Stimulated activated CD4-positive, alpha-beta T cell treated with anti-CD3 and anti-CD28 coated beads, Interleukin-2, amount 100 ng/mL, for 4 hours (primary cell): ENCODE measurements at places on chromosomes 7 and 10.

GRCh38 chr10:31274310-31274709, 44.7 kb upstream of the ZEB1 start:
- no peak for DNase-seq

DNA sequence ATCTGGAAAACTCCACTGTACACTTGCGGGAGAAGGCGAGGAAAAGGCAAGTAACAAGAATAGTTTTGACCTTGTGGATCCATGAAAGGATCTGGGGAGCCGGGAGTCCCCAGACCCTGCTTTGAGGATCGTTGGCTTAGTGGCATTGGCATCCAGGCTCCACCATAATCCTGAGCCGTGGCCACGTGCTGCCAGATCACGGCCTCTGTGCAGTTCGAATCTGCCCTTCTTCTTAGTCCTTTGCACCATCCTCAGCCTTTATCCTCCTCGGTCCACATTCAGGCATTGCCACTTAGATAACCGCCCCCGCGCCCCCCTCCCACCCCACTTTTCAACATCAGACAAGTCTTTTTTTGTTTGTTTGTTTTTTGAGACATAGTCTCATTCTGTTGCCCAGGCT, 201.4 kb downstream of the CUX1 start:
- DNase-seq = no peak

DNA sequence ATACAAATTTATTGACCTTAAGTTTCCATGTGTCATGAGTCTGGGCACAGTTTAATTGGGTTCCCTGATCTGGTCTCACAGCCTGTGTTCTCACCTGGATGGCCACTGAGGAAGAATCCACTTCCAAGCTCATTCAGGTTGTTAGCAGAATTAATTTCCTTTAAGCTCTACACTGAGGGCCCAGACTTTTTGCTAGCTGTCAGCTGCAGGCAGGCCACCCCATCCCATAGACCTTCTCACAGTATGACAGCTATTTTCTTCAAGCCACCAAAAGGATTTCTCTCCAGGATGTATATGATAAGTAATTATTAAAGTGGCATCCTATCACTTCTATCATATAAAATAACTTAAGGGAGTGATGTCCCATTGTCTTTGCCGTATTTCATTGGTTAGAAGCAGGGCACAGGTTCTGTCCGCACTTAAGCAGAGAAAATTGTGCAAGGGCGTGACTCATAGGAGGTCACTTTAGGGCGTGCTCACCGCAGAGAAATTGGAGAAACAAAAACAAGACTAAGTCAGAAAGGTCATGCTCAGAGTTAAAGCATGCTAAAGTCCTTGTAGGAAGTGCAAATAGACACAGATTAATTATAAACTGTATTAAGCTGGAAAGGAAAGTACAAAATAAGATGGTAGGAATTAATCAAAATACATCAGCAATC, 109.9 kb downstream of the AHR start:
- DNase-seq = no peak

DNA sequence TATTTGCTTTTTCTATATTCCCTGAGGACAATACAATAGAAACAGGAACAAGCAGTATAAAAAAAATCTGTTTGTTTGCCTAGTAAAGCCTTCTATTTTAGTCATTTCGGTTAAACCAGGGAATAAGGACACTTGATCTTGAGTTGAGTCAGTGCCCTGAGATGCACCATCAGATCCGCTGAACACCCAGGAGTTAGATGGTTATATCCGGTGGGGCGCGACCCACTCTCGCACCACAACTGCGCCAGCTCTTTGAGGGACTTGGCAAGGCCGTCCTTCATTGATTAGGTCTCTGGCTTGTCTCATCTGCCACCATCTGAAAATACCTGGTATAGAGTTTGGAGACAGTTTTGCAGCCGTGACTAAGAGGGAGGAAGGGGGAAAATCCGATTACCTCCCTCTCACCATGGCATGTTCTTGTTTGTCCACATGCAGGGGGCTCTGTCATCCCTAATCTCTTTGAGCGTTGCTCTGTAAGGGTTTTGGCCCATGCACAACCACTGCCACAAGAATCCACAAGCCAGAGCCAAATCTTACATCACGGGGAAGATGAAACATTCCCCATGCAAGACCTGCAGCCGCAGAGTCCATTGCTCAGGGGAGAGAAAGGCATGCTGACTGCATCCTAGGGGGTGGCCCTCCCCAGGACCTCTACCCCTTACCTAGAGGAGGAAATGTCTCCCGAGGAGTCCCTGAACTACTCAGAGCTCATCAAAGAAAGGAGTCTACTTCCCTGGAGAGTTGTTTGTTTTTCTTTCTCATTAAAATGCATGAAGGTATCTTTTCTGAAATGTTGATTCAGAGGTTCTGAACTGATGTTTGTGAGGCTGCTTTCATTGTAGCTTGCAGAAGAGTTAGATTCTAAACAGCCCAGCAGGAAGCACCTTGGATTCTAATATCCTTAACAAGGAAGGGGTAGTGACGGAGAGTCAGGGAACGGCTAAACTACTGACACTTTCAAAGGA, 101.6 kb upstream of the FAM171A1 start:
- no peak for DNase-seq

DNA sequence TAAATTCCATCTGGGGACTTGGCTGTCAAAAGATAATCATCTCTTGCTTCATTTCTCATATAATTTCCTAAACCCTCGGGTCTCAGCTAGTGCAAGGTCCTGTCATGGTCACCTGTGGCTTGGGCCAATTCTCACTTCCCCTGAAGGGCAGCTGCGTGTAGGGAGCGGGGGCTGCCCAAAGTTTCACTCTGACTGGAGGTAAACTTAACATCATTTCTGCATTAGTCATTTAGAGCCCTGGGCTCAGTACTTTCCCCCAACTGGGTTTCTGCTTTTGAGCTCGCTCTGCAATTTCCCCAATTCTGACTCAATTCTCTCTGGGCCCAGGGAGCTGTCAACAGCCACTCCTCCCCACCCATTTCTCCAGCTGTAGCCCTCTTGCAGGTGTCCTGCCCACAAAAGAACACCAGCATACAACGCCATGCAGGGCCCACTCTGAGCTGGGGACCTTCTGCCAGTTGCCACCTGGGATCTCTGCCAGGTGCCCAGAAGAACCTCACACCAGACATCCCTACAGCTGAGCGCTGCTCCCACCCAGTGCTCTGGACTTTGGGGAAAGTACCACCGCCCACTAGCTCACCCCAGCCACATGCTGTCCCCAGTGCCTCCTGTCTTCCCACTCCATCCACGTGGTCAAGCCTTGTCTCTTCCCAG, 37.9 kb downstream of the VOPP1 start:
- peak; percentile 49 for DNase-seq

DNA sequence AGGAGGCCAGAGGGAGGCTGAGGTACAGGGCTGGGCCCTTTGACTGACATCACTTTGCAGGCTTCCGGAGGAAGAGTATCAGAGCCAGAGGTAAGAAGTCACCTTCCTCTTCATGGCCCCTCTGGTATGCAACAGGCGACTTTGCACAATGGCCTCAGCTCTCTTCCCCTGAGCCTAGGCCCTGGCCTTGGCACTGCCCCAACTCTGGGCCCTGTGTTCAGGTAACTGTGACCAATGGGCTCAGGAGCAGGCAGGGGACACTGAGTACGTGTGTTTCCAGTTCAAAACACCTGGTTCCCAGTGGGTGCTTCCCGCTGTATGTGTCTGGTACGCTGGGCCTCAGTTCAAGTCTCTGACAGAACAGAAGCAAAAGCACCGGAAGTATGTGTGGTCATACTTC, 12.1 kb upstream of the PAX2 start:
- no peak for DNase-seq

DNA sequence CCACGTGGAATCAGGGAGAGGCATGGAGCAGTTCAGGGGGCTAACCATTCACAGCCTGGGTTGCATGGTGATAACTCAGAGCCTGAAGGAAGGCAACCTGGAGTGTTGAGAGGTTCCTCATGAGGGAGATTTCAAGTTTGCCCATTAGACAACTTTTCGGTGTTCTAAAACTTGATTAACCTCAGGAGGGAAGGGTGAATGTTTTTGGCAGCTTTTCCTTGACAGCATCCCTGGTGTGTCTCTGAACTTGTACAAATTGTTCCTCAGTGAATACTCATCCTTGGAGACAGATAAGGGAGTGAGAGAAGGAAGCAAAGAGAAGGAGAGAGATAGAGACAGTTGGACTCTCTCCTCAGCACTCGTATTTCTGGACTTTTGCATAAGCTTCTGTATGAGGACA, at the start of gene OR9A4:
OR9A4 (plus strand) TSS at position 301 of the 400 bp plus-strand sequence. CDS start 2,477 bp downstream, outside the sequence.
- no peak for DNase-seq

DNA sequence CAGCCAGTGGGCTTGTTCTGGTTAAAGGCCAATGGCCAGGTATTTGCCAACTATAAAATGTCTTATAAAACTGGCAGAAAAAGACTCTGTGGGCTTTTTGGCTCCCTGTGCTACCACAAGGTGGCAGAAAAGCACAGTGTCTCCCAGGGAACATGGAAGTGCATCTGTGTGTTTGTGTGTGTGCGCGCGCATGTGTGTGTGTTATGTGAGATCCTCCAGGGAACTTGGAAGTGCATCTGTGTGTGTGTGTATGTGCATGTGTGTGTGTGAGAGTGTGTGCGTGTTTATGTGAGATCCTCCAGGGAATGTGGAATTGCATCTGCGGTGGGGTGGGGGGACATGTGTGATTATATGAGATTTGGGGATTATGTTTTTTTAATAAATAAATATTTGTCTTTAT, 30.2 kb upstream of the ABI1 start:
- DNase-seq = peak; percentile 6

- no peak for DNase-seq
Measured at GRCh38 chr7:149885191-149886017, 11.6 kb downstream of the ATP6V0E2 start.

- DNase-seq = no peak
Measured at GRCh38 chr7:149285603-149286002, 23.6 kb downstream of the ZNF783 start.

DNA sequence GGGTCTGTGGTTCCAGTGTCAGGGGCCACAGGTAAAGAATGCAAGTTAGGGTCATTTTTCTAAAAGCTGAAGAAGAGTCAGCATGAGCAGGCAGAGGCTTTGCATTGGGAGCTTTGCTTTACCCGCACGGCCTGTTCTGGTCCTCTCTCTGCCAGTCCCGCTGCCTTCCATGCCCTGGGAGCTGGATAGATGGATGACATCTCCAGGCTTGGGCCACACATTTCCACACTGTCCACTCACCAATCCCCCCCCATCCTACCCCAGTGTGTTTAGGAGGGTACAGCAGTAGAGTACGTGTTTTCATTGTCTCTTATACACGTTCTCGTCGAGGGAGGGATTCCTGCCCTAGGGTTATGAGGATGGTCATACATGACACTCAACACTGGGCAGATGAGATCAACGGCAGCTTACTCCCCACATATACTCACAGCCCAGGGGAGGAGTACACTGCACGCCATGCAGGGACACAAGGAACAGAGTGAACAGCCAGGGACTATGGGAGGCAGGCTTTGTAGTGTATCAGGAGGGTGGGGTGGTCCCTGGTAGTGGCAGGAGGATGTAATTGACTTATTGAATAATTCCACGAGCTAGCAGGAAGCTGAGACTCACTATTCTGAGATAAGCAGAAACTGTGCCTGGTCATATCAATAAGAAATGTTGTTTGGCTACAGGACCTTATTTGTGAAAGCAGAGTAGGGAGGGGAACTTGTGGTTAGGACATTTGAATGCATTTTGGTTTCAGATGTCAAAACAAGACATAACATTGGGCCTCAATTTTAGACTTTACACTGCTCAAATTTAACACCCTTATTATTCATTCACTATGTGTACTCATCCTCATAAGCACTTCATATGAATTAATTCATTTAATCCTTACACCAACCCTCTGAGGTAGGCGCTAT, 36.6 kb downstream of the PLPP4 start:
- no peak for DNase-seq

- no peak for DNase-seq
Measured at GRCh38 chr7:152521420-152522337, 85.9 kb upstream of the KMT2C start.

- DNase-seq = peak; percentile 20
Measured at GRCh38 chr7:100211342-100211780, 8.4 kb upstream of the PVRIG start.

GRCh38 chr10:104376784-104377300, 23.2 kb downstream of the CFAP58 start:
- no peak for DNase-seq

DNA sequence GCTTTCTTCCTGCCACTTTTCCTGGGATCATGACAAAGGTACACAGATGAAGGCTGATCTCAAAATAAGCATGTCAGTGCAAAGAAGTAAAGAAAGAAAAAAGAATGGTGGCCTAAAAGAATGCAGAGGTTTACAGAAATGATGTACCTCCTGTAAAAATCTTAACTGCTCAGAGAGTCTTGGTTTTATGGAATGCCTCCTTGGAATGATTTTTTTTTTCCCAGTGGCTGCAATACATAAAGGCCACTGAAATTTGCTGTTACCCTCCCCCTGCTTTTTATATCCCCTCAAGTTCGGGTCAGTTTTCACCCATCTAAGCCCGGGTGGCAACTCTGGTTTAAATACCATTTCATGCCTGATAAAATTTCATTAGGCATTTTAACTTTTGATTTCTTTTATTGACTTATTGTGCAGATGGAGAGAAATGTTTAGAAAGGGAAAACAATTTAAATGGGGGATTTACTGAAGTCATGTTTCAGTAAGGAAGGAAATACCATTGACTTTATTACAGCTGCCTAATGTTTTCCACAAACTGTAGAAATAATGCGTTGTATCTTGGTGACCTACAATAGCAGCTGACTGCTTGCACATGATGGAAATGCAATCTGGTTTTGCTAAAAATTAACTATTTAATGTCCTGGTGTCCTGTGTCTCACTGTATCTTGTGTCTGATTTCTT, 102.5 kb downstream of the SAMD9 start:
- DNase-seq = no peak

DNA sequence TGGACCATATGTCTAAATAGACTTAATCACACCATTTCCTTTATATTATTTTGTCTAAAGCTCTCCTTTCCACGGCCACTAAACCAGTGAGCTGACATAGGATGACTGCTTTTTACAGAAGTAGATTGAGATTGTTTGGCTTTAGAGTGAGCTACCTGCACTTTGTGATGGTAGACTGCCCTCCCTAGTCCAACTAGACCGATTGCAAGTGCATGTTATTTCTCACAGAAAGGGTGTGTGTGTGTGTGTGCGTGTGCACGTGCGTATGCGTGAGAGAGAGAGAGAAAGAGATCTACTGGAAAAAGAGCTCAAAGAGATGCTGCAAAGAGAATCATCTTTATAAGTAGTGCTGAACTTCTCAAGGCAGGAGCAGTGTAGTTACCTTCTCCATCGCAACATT, 60.7 kb downstream of the VCL start:
- no peak for DNase-seq

GRCh38 chr10:119832951-119833350, 39.7 kb downstream of the MCMBP start:
- DNase-seq = no peak

GRCh38 chr7:66639773-66640172, 11.1 kb downstream of the KCTD7 start:
- no peak for DNase-seq

- no peak for DNase-seq
Measured at GRCh38 chr10:34911661-34912205, 96.6 kb upstream of the PARD3 start.

DNA sequence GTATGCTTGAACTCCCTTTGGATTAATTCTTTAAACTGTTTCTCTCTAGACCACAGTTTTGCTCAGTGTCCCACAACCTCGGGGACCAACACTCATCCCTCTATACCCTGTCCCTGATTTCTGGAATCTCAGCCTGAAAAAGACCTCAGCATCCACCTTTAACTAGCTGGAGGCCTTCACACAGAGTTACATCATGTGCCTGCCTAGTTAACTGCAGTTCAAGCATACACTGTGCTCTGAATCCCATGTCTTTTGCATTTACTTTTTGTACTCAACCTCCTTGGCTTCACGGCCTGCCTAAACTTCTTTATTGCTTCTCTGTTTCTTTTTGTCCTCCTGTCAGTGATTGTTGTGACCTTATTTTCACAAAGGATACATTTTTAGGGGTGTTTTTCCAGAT, 66.7 kb downstream of the PRKG1 start:
- DNase-seq = no peak
